Lower lobe of right lung (tissue), 2 donors: ENCODE measurements at places on chromosomes 5 and 9. TPM values are rescaled to one million over a fixed set of nuclear protein-coding genes. Genes with fewer than 3 reads are reported as not detected.
A peak's percentile ranks its signal among the peaks of the same experiment; 100 is the strongest.

DNA sequence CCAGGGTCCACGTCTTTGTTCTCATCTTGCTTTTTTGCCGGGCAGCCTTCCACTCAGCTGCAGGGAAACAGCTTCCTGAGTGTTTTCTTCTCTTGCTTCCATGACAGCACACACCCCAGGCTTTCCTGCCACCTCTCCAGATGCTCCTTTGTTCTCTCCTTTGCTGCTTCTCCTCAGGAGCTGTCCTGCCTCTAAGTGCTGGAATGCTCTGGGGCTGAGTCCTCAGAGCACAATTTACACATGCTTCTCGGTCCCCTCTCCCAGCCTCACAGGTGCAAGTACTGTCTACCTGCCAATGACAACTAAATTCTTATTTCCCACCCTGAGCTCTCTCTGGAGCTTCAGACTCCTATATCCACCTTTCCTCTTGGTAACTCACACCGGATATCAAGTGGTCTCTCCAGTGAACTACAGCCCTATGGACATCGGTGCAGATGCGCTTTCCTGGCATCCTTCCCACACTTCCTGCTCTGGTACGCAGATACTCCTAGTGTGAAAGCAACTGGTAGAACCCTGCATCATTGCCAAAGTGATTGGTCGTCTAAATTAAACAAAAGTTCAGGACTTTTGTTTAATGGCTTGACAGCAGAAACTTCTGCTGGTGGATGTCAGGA, 13.4 kb upstream of the ACSL6 start:
- no peak overlapping the region for H3K27ac ChIP-seq
- H3K27me3 ChIP-seq: no peaks in the 10 kb centered on the region
- H3K36me3 ChIP-seq: no peaks in the 10 kb centered on the region
- no peaks in the 10 kb centered on the region for H3K4me1 ChIP-seq
- no peak overlapping the region for H3K4me3 ChIP-seq

- no peak for DNase-seq
- H3K4me1 ChIP-seq: no peaks in the 10 kb centered on the region
Measured at GRCh38 chr9:75651709-75652108, 238.8 kb upstream of the PCSK5 start.

Gene PCDHGA11
- total RNA-seq: 3.2 TPM

Gene PDE8B
- total RNA-seq: 5.3 TPM

DNA sequence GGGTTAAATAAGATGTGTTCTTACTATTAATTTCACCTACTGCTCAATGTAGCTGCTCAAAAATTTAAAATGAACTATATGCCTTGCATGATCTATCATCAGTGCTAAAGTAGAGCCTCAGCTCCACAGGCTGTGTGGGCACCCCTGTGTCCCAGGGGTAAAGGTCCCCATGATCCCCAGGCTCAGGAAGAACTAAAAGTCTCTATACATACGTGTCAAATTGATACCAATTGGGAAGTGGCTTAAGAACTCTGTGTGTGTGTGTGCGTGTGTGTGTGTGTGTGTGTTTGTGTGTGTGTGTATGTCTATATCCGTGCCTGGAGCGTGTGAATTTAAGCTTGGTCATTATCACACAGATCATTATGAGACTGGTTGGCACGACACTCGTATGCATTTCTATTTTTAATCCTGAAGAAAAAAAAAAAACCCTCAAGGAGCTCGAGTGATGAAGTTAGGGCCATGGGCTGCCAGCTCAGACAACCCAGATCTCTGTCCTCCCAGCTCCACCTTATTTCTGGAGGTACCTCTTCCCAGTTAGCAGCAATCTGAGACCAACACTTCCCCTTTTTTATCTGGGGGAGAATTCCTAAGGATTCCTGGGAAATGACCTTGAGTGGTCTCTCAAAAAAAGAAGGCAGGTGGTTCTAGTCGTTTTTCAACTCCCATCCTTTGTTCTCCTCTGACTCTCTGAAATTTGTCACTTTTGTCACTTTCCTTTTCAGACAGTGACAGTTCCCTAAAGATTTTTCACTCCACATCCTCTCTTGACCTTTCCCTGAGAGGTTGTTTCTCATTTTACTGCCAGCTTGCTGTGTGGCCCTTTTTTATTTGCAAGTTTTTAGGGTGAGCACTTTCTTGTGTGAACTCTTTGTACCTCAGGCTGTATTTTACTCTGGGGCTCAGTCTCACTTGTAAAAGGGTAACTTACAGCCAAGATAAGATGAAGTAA, 45.7 kb upstream of the CTXN3 start:
- no peak overlapping the region for H3K27ac ChIP-seq
- no peaks in the 10 kb centered on the region for H3K36me3 ChIP-seq
- DNase-seq: no peak
- H3K27me3 ChIP-seq: no peaks in the 10 kb centered on the region
- no peaks in the 10 kb centered on the region for H3K4me1 ChIP-seq
- H3K4me3 ChIP-seq: no peak overlapping the region

Gene JAKMIP2
- 8.3 TPM for total RNA-seq

- peak overlapping the region; percentile 95 for H3K27ac ChIP-seq
- H3K4me3 ChIP-seq: peak overlapping the region; percentile 90
- DNase-seq: no peak
- H3K36me3 ChIP-seq: no peaks in the 10 kb centered on the region
- peaks cover 26% of the 10 kb centered on the region for H3K4me1 ChIP-seq
- H3K27me3 ChIP-seq: peaks cover 7% of the 10 kb centered on the region
Measured at GRCh38 chr5:34657988-34658387, 1.9 kb downstream of the RAI14 start.

Gene FOXD4L5
- total RNA-seq: 0.38 TPM

GRCh38 chr5:141529873-141530272, 41.0 kb downstream of the PCDHGC5 start:
- peaks cover 88% of the 10 kb centered on the region for H3K36me3 ChIP-seq
- H3K27ac ChIP-seq: peak overlapping the region; percentile 73
- no peak for DNase-seq
- no peaks in the 10 kb centered on the region for H3K27me3 ChIP-seq
- H3K4me3 ChIP-seq: no peak overlapping the region

Gene SLC6A7
- total RNA-seq: not detected
